ENCODE measurements at places on chromosomes 7 and 10.

DNA sequence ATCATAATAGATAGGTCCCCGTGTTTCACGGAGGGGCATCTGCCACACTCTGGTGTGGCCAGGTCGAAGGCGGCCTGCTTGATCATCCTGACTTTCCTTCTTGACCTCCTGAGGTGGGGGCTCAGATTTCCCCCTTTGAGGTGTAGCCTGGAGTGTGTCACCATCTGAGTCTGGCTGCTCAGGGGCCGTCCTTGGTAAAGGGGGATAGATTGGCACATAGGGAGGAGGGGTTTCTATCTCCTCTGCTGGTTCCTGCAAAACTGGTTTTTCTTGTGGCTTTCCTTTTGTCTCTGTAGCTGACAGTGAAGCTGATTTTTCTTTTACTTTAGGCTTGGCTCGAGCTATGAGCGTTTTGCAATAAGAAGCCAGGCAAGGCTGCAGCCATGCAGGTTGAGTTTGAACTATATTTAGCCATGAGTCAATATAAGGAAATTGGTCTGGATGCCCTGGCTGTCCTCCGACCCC is 7.1 kb upstream of the ZNF117 start:
- no peaks in the 10 kb centered on the region for H3K36me3 ChIP-seq
- no peaks in the 10 kb centered on the region for H3K4me1 ChIP-seq
- DNase-seq, result no peak
- no peak overlapping the region for H3K4me3 ChIP-seq

DNA sequence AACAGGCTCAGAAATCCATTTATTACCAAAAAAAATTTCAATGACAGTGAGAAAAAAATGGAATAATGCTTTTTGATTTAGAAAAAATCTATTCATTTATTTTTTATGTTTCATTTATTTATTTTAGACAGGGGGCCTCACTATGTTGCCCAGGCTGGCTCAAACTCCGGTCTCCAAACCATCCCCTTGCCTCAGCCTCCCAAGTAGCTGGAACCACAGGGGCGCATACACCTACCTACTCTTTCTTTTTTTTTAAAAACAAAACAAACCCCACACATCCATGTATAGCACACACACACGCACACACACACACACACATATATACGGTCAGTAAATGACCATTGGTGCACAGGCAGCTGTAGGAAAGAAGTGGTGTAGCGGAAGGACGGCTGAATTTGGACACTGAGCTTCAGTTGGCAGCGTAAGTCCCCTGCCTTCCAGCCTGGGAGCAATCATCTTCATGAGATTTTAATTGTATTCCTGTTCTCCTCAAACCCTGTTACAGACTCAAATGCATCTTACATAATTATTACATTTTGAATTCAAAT is 28.8 kb downstream of the ARL4A start:
- no peak for DNase-seq
- peak overlapping the region; percentile 87 for H3K27ac ChIP-seq
- H3K27me3 ChIP-seq, result no peaks in the 10 kb centered on the region
- H3K4me1 ChIP-seq, result peaks cover 13% of the 10 kb centered on the region
- no peaks in the 10 kb centered on the region for H3K36me3 ChIP-seq
- H3K4me3 ChIP-seq, result peak overlapping the region; percentile 10

GRCh38 chr10:23100331-23101030 is 5.1 kb downstream of the MSRB2 start:
- no peaks in the 10 kb centered on the region for H3K27me3 ChIP-seq
- H3K36me3 ChIP-seq, result no peaks in the 10 kb centered on the region
- no peak for DNase-seq
- H3K4me1 ChIP-seq, result peaks cover 8% of the 10 kb centered on the region

- no peak for DNase-seq
- H3K36me3 ChIP-seq, result no peaks in the 10 kb centered on the region
- H3K27me3 ChIP-seq, result no peaks in the 10 kb centered on the region
These were observed 335.3 kb downstream of the NRG3 start for GRCh38 chr10:82210331-82210730.

GRCh38 chr10:33120700-33121099 is 162.7 kb upstream of the ITGB1 start:
- no peaks in the 10 kb centered on the region for H3K4me1 ChIP-seq
- H3K36me3 ChIP-seq, result no peaks in the 10 kb centered on the region
- no peak overlapping the region for H3K27ac ChIP-seq

Data from colonic mucosa (tissue), 4 donors.